ENCODE measurements at places on chromosomes 4 and X. TPM values are rescaled to one million over a fixed set of nuclear protein-coding genes. Genes with fewer than 3 reads are reported as not detected.

Gene ERVMER34-1
- not detected for total RNA-seq

Gene SPANXD
- total RNA-seq: not detected

Gene PRICKLE3
- 15.9 TPM for total RNA-seq

Gene FGFR3
- total RNA-seq: 1.9 TPM

Gene SMIM10
- 0.24 TPM for total RNA-seq

Data from activated naive CD4-positive, alpha-beta T cell treated with anti-CD3 and anti-CD28 coated beads, Interleukin-2, amount 10 ng/mL, durations not matched to agents 5 hours and 36 hours (primary cell).